SJSA1 (cell line): ENCODE measurements at places on chromosomes 12 and 14.
A peak's percentile ranks its signal among the peaks of the same experiment; 100 is the strongest.

DNA sequence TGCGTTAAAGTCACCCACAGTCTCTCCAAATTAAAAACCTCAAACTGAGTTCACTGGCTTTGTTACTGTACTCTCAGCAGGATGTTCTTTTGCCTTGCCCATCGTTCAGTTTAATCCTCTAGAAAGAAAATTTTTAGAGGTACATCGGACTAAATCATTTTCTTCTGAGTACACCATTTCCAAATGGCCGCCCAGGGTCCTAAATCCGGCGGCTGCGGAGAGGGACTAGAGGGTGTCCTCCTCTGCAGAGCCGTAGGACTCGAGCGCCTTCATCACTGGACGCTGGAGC, 1.4 kb downstream of the LIN7A start:
- no peak for DNase-seq

- no peak for DNase-seq
Measured at GRCh38 chr12:67471810-67472209, 176.7 kb upstream of the DYRK2 start.

GRCh38 chr12:113803759-113804140, 162.4 kb downstream of the RBM19 start:
- DNase-seq, result no peak

- DNase-seq, result peak; percentile 53
Measured at GRCh38 chr12:24719293-24719721, 229.6 kb downstream of the BCAT1 start.

- DNase-seq, result peak; percentile 9
Measured at GRCh38 chr12:38328306-38328895, 11.8 kb downstream of the ALG10B start.

DNA sequence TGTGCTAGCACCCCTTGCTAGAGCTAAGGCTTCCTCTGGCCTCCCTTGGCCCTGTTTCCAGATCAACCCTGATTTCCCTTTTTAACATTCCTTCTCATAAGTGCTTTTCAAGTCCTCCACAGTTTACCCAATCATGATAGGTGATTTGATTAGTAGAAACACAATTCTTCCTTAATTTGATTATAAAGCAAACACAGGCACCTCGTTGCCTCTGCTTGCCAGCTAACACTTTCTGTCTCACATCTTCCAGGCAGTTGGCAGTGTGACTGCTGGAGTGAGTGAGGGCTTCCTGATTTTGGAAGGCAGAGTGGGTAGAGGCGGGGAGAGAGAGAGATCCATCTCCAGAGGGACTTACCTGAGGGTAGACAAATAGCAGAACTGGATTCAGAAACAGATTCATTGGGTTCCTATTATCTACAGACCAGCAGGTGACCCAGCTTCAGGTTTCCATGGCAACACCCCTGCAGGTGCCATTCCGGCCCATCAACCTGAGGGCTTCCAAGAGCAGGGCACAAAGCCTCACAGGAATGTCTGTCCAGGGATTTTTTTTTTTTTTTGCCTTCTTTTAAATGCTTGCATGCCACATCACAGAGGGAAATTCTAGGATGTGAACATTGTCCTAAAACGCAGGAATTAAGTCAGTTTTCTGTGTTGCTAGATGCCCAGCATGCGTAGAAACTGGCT, 77.7 kb downstream of the PLXNC1 start:
- DNase-seq, result no peak

DNA sequence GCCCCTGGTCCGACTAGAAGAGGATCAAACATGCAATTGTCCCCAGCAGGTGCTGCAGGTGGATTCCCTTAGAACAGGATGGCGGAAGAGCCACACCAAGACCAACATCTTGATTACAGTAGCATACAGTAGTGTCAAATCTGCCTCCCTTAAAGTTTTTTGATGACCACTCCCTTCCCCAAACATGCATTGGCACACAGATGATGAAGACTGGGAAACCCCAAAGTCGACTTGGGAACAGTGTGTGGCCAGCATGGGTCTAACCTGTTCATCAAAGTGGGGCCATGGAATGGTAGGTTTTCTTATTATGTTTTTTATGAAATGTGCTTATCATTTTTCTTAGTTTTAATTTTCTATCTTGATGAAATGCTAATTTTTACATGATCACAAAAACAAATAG, 8.8 kb downstream of the PLXNC1 start:
- no peak for DNase-seq

DNA sequence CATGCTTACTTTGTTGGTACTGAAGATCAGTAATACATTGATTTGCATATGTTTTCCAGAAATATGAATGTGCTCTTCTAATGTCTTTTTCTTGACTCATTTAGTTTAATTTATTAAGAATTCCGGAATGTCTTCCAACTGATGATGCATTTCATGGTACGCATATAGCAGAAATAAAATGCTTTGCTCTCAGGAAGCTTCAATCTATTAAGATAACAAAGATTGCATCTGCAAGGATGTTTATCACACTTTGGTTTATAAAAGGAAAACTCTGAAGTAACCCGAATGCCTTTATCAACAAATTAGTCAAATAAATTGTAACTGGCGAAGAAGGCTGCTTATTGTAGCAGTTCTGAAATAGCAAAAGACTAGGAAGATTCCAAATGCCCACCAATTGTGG, 166.4 kb upstream of the LMNTD1 start:
- DNase-seq, result no peak

DNA sequence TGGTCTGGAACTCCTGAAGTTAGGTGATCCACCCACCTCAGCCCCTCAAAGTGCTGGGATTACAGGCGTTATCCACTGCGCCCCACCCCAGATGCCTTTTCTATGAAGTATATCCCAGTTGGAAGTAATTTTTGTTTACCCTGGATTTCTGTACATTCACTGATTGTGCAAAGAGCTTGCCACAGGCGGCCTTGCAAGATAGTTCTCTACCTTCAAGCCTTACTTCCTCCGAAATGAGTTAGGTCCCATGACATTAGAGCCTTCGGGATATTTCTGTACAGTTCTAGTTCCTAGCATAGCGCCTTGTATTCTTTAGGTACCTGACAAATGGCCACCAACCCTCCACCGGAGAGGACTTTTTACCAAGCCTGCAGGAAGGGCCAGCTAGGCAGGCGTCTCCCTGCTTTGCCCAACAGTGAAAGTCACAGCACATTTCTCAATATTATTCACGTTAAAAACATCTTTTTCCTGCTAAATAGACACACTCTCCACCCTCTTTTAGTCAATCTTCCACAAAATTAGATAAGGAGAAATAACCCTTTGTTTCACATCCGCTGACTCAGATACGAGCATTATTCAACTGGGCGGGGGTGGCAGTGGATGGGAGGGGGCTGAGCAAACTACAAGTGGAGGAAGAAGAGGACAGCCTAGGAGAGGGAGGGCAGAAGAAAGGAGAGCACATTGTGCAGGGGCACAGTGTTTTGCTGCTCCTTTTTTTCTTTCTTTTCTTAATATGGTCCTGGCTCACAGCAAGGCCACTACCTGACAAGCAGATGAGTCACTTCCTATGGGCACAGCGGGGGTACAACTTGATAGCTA, 40.0 kb upstream of the CAPRIN2 start:
- peak; percentile 89 for DNase-seq

DNA sequence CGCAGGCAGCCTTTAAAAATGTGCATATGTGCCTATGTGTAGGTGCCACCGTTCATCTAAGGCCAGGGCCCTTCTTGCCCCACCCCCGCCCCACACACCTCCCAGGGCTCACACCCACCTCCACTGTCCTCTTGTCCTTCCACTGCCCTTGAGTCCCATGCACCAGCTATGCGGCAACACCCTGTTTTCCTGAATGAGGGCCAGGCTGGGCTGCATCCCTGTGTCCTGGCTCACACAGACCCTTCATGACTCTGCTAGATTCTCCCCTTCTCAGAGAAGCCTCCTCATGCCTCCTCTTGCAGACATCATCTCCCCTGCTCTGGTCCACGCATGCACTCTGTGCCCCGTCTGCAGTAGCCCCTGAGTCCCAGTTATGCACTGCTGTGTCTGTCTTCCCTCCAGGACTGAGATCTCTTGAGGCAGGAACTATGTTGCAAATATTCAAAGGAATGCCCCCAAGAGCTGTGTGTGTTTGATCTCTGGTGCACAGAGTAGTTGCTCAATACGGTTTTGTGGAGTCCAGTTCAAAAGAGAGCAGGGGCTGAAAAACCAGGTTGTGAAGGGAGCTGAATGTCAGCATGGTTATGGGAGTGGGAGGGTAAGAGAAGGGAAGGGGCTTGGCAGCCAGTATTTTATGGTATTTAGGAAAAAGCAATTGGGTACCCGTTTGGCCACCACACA, 47.3 kb upstream of the ESRRB start:
- DNase-seq, result no peak

DNA sequence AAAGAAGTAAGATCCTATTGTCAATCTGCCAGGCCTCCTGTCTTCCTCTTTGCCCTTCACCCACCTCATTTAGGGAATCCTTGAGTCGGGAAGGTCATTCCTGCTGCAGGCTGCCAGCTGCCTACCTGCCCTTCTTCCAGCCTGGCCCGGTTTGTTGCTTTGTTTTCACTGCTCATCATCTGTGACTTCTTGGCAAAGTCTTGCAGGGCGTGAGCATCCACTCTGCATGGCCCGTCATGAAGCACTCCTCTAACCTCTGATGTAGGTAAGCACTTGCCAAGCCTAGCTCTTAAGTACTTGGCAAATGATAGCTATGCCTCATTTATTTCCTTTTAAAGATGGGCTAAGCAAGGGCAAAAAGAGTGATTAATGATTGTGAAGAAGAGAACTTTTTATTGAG, 192.8 kb downstream of the NRXN3 start:
- DNase-seq, result no peak

GRCh38 chr12:111322336-111323250, 46.3 kb downstream of the PHETA1 start:
- no peak for DNase-seq

DNA sequence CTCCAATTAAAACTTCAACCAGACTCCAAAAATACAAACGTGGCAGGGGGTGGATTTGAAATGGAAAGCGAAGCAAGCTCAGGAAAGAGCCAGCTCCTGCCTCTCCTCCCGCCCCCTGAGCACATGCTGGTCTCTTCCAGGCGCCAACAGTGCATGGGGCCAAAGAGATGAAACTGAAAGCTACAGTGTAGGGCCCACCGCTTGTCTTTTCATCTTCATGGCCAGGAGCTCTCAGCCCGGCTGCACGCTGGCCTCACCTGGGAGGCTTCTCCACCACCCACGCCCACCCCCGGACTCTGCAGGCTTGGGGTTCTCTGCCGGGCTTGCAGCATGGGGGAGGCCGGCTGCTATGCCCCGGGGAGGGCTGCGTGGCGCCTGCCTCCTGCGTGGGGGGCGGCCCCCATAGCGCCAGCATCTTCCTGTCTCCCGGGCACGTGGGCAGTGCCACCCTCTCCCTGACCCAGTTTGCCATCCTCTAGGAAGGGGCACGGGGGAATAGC, 2.0 kb downstream of the RIMBP2 start:
- no peak for DNase-seq

DNA sequence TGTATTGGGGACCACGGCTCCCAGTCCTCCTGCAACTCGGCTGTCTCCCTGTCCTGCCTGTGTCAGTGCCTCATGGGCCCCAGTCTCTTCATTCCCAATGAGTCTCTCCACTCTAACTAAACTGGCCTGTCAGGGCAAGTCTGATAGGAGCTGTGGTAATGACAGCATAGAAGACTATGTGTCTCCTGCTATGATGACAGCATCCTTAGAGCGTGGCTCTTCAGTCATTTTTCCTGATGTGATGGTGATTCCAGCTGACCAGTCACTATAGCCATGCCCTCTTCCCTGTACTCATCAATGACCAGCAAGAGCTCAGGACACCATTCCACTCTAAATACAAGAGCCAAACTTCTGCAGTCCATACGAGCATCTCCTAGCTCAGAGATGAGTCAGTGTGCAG, 339.8 kb downstream of the PCNX1 start:
- no peak for DNase-seq

- no peak for DNase-seq
Measured at GRCh38 chr12:132319359-132319950, 9.9 kb downstream of the GALNT9 start.

DNA sequence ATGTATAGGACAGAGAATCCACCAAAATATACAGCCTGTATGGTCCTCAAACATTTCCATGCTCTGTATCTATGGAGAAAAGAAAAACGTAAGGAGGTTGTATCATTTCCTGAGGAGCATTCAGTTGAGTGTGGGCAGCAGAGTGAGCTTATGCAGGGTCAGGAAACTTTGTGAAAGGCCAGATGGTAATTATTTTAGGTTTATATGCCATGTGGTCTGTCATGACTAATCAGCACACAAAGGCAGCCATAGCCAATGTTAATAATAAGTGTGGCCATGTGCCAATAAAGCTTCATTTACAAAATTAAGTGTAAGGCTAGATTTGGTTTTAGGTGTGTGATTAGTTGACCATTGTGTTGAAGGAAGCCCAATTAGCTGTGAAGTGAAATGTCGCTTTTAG, 33.2 kb upstream of the A2M start:
- DNase-seq, result no peak

DNA sequence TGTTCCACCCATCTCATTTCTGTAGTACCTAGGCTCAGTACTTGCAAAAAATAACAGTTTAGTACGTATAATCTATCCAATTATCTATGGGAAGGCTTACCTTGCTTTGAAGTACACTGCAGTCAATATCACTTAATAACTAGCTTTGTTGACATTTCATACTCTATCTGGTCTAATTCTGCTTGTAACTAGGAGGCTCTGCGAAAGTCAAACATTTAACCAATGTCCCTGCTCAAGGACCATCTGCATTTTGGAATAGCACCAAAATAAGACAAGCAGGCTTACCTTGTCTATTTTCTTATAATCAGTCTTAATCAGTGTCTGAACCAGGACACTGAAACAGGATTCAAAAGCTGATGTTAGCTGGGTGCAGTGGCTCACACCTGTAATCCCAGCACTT, 39.9 kb downstream of the SLC25A47 start:
- DNase-seq, result no peak

DNA sequence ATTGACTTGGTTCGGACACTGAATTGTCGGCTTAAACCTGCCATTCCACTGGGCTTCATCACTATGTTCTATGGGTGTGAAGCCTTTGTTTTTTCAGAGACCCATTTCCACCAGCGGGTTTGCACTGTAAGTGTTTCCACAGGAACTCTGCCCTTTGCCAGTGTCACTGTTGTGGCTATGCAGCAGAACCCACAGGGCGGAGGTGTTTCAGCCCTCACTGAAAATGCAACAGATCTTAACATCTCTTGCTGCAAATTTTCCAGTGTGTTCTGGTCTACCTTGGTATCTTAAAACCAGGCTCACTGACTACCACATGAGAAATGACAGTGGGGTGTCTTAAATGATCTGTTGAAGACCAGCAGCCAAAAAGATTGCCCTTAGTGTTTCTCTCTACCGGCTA, 21.1 kb downstream of the PRKCH start:
- no peak for DNase-seq

GRCh38 chr14:61368114-61368710, 46.8 kb downstream of the PRKCH start:
- no peak for DNase-seq

- DNase-seq, result peak; percentile 21
Measured at GRCh38 chr14:63470962-63471793, 72.0 kb downstream of the PPP2R5E start.

DNA sequence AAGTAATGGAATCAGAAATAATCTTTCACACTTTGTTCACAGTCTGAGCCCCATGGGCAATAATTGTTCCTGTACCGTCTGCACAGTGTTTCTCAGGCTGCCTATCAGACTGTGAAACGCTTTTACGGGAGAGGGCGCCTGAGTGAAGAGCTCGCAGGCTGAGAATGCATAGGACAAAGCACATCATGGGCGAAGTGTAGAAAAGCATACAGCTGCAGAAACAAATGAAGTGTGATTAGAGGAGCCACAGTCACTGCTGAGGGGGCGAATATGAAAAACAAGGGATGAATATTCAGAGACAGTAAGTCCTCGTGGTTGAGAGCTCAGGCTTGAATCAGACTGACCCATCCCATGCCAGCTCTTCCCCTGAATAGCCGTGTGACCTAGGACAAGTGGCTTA, 438.4 kb upstream of the DCN start:
- DNase-seq, result no peak

GRCh38 chr12:76101739-76102385, 17.4 kb upstream of the NAP1L1 start:
- no peak for DNase-seq
